ENCODE measurements at places on chromosomes 5 and 9.

DNA sequence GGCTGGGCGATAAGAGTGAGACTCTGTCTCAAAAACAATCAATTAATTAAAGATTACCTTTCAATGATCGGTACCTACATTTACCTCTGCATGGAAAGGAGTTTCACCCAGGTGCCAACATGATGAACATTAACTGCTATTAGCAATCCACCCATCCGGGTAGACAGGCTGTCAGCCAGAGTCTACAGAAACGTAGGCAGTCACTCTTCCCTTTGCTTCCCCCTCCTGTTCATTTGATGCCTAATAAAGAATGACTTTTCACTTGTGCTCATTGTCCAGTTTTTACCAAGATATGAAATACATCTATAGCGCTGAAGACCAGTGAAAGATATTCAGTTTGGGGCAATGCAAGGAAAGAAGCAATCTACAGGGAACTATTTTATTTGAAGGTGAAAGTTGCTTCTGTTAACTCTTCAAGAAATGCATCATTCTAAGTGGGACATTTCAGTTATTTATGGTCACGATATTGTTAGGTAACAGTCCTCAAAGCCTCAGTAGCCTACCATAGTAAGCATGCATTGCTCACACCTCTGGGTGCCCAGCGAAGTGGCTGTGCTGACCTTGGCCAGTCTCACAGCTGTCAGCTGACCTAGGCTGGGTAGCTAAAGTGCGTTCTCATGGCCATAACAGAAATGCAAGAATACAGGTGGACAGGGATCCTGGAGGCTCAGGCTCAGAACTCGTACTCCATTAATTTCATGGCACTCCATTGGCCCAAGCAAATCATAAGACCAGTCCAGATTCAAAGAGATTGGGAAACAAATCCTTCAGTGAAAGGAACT is 87.2 kb upstream of the DMRT1 start:
- DNase-seq, result no peak

DNA sequence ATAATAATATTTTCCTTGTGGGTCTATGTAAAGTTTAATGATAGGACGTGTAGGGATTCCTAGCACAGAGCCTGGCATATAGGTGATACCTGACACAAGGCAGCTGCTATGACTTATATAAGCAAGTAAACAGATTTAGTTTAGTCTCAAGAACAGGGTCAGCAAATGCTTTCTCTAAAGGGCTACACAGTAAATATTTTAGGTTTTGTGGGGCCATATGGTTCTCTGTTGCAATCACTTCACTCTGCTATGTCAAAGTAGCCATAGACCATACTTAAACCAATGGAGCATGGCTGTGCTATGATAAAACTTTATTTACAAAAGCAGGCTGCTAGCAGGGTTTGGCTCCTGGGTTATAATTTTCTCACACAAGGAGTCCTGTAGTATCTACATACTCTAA is 204.8 kb upstream of the KLF4 start:
- DNase-seq, result no peak

- DNase-seq, result no peak
These were observed 15.6 kb downstream of the SNX2 start for GRCh38 chr5:122790354-122791103.

- DNase-seq, result no peak
These were observed 21.6 kb downstream of the RAB14 start for GRCh38 chr9:121179930-121180681.

GRCh38 chr5:150208187-150209098 is 18.6 kb downstream of the SLC6A7 start:
- DNase-seq, result peak; percentile 36
